ENCODE measurements at places on chromosomes 2 and 18.

DNA sequence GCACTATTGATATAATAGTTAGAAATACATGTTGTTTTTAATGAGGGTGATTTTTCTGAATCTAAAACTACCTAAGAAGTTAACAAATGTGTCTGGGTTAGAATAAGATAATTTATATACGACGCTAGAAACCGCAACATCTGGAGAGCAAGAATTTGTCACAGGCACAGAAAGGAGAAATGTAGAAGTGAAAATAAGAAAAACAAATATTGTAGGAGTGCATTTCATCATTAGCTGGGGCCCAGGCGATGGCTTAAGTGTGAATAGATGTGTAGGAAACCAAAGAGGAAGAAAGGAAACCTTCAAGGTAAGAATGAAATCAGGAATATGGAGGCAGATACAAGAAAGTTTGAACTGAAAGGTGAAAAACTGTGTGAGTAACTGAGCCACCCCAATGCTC, 90.3 kb downstream of the LRP2 start:
- DNase-seq, result no peak

DNA sequence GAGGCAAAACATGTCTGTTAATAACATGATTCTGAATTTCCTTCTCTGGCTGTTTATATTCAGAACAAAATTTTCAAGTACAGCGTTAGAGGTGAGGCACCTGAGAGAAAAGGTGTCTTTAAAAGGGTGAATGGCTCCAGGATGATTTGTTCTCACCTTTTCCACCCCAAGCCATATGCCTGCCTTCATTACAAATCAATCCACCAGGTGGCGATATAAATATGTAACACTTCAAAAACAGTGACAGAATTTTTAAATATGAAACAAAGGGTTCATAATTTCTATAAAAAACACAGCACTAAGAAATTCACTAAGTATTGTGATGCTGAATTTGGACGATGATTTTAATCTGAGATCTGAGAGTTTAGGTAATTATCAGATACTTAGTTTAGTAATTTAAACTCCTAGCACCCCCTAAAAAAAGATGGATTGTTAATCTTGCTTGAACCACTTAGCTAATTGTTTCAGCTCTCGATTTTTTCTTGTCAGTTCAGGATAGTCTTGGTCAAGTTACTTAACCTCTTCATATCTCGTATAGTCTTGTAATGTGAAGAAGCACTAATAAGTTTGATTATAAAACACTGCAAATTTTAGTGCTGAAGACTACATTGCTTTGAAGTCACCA, 528.8 kb downstream of the CPS1 start:
- no peak for DNase-seq

DNA sequence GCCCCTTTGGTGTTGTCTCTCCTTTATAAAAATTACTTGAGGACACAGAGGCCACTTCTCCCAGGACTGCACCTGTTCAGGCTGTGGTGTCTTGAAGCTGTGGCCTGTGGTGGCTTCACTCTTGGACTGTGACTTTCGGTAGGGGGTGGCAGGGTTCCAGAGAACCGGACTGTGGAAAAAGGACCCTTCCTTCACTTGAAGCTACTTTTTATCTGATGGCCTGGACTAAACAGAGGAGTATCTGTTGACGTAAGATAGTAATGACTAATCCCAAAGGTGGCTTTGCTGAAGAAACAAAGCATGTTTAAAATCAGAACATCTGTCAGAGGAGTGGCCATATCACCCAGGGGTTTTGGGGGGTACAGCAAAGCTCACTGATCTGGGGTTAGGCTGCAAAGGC, 60.8 kb downstream of the CENPO start:
- no peak for DNase-seq

- DNase-seq, result peak; percentile 77
Measured at GRCh38 chr2:202870431-202871299, 901 bp downstream of the ICA1L start.

DNA sequence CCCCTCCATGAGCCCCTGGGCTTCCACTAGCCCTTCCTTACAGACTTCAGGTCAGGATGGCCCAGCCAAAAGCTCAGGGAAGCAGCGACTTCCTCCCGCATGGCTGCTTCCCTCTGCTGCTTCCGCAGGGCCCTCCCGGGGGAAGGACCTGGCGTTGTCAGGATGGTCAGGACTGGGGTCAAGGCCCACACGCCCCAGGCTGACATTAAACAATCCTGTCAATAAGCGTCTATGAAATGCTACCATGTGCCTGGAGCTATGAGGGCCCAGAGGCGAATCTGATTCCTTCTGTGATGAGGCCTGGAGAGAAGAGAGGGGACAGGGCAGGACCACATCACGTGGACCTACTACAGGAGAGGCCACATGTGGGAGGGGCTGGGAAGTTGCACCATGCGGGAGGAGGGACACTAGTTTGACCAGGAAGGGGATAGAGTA, 17.3 kb downstream of the CYS1 start:
- no peak for DNase-seq

DNA sequence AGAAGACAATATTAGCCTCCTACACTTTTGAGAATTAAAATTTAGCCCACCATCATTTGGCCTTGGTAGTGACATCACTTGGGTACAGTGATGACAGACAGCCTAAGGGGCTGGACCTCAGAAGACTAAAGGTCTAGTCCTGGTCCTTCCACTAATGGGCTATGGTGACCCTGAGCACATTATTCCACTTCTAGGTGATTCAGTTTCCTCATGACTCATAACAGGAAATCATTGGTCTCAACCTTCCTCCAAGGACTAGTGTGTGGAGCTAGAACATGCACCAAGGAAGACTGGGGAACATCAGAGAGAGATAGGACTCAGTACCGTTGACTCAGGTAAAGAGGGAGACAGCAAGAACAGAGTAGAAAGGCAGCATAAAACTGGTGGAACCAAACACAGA, 64.0 kb downstream of the TFCP2L1 start:
- DNase-seq, result no peak

GRCh38 chr2:1662606-1663180, 81.6 kb downstream of the PXDN start:
- DNase-seq, result no peak

GRCh38 chr2:120495586-120495985, 149.7 kb downstream of the INHBB start:
- no peak for DNase-seq

DNA sequence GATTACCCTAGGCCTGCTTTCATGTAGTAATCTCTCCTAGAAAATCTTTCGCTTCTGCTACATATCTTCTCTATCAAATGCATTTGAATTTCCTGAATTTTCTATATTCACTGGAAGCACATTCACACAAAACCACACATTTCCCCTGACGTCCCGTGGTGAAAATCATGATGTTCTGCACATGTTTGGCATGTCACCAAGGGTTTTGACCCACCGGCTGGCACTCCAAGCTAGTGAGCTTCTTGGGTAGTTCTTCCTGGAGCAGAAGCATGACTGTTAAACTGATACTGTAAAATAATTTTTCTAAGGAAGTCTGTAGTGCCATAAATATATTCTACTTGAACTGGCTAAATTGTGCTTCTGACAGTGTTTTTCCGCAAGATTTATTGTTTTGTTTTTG, 510.1 kb upstream of the SLC8A1 start:
- DNase-seq, result peak; percentile 37

Data from left hindlimb (tissue), 1 donor.